Caco-2 (cell line): ENCODE measurements at places on chromosomes 4 and X. TPM values are rescaled to one million over a fixed set of nuclear protein-coding genes. Genes with fewer than 3 reads are reported as not detected.

DNA sequence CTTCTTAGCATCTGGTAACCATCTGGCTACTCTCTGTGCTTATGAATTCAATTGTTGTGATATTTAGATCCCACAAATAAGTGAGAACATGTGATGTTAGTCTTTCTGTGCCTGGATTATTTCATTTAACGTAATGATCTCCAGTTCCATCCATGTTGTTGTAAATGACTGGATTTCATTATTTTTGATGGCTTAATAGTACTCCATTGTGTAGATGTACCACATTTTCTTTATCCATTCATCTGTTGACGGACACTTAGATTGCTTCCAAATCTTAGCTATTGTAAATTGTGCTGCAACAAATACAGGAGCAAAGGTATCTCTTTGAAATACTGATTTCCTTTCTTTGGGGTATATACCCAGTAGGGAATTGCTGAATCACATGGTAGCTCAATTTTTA lies 30.0 kb upstream of the TMEM47 start:
- DNase-seq, result no peak
- H3K27me3 ChIP-seq, result no peaks in the 10 kb centered on the region
- H3K4me3 ChIP-seq, result no peak overlapping the region
- no peak overlapping the region for H3K27ac ChIP-seq

GRCh38 chr4:117740736-117741135 lies 293.6 kb upstream of the NDST3 start:
- H3K27me3 ChIP-seq, result no peaks in the 10 kb centered on the region
- no peak overlapping the region for H3K27ac ChIP-seq
- H3K4me3 ChIP-seq, result no peak overlapping the region
- no peaks in the 10 kb centered on the region for H3K36me3 ChIP-seq

DNA sequence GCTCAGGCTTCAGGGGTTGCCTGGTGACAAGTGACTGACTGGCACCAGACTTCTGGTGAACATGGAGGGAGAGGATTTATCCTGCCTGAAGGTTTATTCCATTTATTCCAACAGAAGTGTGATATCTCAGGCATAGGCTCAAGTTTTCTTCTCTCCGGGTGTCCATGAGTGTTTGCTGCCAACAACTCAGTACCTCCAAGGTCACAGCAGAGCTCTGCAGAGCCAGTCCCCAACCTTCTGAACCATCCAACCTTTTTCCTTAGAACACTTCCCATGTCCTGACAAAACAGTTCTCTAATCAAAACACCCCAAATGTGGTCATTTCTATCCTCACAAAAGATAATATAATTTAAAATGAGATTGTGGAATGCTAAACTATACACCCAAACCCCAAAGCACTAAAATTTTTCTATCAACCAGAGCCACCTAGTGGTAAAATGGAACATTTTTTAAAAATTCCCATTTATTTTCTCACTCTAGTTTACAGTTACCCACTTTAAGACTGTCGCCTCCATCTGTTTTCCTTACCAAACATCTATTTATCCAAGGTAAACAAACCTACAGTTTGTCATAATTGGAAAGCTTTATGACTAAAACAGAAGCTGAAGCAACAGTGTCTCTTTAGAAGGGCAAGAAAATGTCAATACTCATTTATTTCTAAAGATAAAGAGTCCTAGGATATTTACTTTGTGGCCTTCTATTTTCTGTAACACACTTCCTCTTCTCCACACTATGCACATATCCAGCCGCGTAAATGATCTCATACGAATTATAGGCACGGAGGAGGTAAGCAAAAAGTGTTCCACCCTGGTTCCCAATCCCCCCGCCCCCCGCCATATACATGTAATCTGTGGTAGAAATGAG lies 39.5 kb downstream of the TMEM154 start:
- no peaks in the 10 kb centered on the region for H3K4me1 ChIP-seq
- H3K4me3 ChIP-seq, result no peak overlapping the region
- no peak overlapping the region for H3K27ac ChIP-seq
- peak; percentile 10 for DNase-seq
- no peaks in the 10 kb centered on the region for H3K27me3 ChIP-seq

GRCh38 chr4:30182786-30183185 lies 537.4 kb upstream of the PCDH7 start:
- no peaks in the 10 kb centered on the region for H3K36me3 ChIP-seq
- H3K4me3 ChIP-seq, result no peak overlapping the region
- H3K4me1 ChIP-seq, result no peaks in the 10 kb centered on the region
- H3K27me3 ChIP-seq, result no peaks in the 10 kb centered on the region
- DNase-seq, result no peak
- H3K27ac ChIP-seq, result no peak overlapping the region

GRCh38 chr4:2535376-2536192 lies 863 bp upstream of the FAM193A start:
- peak; percentile 51 for DNase-seq
- no peaks in the 10 kb centered on the region for H3K27me3 ChIP-seq
- peak overlapping the region; percentile 86 for H3K4me3 ChIP-seq
- H3K4me1 ChIP-seq, result no peaks in the 10 kb centered on the region
- H3K36me3 ChIP-seq, result no peaks in the 10 kb centered on the region; the same call in 1 of the 2 replicates

DNA sequence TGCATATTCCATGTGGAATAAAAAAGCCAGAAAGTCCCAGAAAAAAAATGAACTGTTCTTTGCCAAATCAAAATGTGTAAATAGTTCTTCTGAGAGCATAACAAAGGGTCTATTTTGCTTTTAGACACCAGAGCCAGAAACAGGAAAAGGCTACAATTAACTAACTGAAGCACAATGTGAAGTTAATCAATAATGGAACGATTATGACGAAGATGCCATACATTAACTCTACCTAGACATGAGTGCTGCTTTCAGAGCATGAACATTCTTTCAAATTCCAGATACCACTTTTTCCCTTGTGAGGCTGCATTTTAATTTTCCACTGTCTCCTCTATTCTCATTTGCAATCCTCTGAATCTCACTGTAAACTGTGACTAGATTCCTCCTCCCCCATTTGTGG lies 48.7 kb upstream of the PHOX2B start:
- H3K36me3 ChIP-seq, result no peaks in the 10 kb centered on the region
- no peak overlapping the region for H3K27ac ChIP-seq
- no peaks in the 10 kb centered on the region for H3K27me3 ChIP-seq
- DNase-seq, result no peak

DNA sequence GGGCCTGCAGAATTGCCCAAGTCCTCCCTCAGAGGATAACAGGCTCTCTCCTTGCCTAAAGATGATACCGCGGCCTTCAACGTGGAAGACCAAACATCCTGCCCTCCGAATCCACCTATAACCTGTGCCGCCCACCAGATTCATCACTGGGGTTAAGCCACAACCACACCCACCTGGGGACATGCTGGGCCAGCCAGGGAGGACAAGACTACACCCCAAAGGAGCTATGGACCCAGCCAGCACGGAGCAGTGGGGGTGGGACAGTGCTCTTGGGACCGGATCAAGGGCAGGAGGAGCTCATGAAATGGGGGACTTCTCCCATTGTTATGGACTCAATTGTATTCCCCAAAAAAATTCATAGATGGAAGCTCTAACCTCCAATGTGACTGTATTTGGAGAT lies 6.8 kb upstream of the MAN2B2 start:
- no peak overlapping the region for H3K4me3 ChIP-seq
- H3K27me3 ChIP-seq, result no peaks in the 10 kb centered on the region
- H3K27ac ChIP-seq, result no peak overlapping the region
- H3K4me1 ChIP-seq, result no peaks in the 10 kb centered on the region

DNA sequence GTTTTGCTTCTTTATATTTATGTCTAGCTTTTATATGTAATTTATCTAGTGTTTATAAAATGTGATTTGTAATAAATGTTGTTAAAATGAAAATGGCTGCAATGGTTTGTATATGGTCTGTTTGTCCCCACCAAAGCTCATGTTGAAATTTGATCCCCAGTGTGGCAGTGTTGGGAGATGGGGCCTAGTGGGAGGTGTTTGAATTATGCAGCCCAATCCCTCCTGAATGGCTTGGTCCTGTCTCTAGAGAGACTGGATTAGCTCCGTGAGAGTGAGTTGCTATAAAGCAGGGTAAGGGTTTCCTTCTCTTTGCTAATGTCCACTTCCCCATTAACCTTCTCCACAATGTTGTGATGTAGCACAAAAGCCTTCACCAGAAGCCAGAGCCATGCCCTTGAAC lies 30.0 kb upstream of the JADE3 start:
- no peaks in the 10 kb centered on the region for H3K4me1 ChIP-seq

- DNase-seq, result no peak
- no peak overlapping the region for H3K27ac ChIP-seq
- no peak overlapping the region for H3K4me3 ChIP-seq
- no peaks in the 10 kb centered on the region; the same call in 1 of the 2 replicates for H3K36me3 ChIP-seq
These were observed 41.0 kb upstream of the UCP1 start for GRCh38 chr4:140609548-140610425.

DNA sequence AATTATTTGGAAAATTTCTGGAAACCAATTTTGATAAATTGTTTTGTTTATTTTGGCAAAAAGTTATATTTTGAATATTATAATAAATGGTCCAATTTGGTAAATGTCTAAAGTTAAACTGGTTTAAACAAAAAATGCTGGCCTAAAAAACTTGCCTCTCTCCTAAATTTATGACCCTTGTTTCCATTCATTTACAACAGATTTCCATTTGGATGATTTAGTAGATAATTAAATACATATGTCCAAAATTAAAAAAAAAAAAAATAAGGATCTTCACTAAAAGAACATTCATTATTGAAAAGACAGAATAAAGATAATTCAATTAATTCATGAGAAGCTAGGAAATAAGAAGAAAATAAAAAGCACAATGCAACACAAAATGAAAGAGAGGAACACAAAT lies 449.5 kb downstream of the SPRY1 start:
- no peak overlapping the region for H3K27ac ChIP-seq
- no peak overlapping the region for H3K4me3 ChIP-seq
- DNase-seq, result no peak
- H3K27me3 ChIP-seq, result no peaks in the 10 kb centered on the region

DNA sequence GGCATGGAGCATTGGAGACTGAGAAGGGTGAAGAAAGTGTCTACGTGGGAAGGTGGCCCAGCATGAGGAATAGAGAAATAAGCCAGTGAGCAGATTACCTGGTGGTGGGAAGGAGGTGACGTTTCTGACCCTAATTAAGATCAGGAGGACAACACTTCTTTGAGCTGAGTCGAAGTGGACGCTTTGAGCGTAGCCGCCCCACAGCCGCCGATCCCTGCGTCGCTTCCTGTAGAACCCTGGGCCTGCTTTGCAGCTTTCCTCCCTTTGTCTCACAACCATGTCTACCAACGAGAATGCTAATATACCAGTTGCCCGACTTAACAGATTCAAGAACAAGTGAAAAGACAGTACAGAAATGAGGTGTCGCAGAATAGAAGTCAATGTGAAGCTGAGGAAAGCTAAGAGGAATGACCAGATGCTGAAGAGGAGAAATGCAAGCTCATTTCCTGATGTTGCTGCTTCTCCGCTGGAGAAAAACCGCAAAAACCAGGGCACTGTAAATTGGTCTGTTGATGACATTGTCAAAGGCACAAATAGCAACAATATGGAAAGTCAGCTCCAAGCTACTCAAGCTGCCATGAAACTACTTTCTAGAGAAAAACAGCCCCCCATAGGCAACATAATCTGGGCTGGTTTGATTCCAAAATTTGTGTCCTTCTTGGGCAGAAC lies 6.4 kb upstream of the ANTXR2 start:
- H3K27me3 ChIP-seq, result no peaks in the 10 kb centered on the region
- no peaks in the 10 kb centered on the region for H3K36me3 ChIP-seq
- H3K4me1 ChIP-seq, result no peaks in the 10 kb centered on the region
- H3K4me3 ChIP-seq, result no peak overlapping the region
- DNase-seq, result no peak
- H3K27ac ChIP-seq, result no peak overlapping the region

DNA sequence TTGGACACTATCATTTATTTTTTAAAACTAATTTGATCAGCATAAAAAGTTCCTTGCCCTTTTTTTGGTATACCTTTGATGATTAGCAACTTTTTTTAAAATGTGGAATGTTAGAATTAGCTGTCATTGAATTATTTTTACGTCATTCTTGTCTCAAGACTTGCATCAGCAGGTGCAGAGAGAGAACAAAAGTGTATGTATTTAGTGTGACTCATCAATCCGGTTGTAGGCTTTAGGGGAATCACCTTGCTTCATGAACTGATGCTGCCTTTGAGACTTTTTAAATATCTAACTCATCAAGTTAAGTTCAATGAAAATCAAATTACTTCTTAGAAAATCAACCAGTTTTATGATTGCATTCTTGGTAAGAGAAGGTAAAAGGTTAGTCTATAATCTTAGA lies 125.1 kb downstream of the ARX start:
- H3K27me3 ChIP-seq, result no peaks in the 10 kb centered on the region
- peaks cover 5% of the 10 kb centered on the region; the same call in 1 of the 2 replicates for H3K4me1 ChIP-seq
- H3K27ac ChIP-seq, result no peak overlapping the region

- no peak overlapping the region for H3K27ac ChIP-seq
- no peak for DNase-seq
- H3K36me3 ChIP-seq, result no peaks in the 10 kb centered on the region
These were observed 145.7 kb upstream of the TBC1D9 start for GRCh38 chr4:140901736-140902336.

DNA sequence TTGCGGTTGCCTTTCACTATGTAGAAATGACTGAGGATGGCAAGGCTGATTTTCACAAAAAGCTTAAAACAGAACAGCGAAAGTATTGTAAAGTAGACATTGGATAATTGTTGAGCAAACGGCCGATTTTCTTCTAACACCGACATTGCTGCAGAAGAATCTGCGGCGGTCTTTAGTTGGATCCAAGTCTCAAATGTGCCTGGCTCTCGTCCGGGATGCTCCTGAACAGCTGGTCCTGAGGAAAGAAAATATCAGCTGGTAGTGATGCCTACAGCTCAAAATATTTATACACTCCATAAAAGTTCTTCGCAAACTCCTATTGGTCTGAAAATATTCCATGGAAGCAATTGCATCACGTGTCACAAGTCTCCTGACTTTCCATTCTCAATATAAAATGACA lies at the start of gene ASB5:
Gene ASB5, minus strand, starts transcription at position 260 of the 400 bp plus-strand sequence. Its CDS starts 114 bp downstream, at position 146.
- no peak within 1 kb of the TSS for H3K27ac ChIP-seq
- no peak within 1 kb of the TSS for H3K4me3 ChIP-seq
- no peaks in the 10 kb centered on the region for H3K27me3 ChIP-seq
- no peaks in the 10 kb centered on the region for H3K4me1 ChIP-seq
- DNase-seq, result no peak
- H3K36me3 ChIP-seq, result no peaks in the 10 kb centered on the region

DNA sequence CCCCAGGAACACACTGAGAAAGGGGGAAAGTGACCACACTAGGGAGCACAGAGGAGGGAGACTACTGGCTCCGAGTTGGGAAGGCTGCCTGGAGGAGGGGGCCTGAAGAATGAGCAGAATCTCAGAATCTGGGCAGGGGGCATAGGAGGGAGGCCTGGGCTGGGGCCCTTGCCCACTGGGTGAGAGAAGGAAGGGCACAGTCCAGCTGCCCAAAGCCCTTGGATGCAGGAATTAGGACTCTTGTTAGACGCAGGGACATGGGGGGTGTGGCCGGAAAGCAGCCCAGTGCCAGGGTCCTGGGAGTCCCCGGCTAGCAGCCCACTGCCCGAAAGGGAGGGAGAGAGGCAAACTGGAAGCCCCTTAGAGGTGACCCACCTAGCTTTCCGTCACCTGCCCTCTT lies 1.9 kb upstream of the DUSP9 start:
- no peaks in the 10 kb centered on the region for H3K27me3 ChIP-seq
- no peak overlapping the region for H3K4me3 ChIP-seq
- no peak overlapping the region for H3K27ac ChIP-seq
- no peak for DNase-seq
- H3K36me3 ChIP-seq, result no peaks in the 10 kb centered on the region
- H3K4me1 ChIP-seq, result peaks cover 24% of the 10 kb centered on the region

The TMEM144 gene
- 15.5 and 17.9 TPM in 2 replicates for total RNA-seq

The IQSEC2 gene
- 1.4 and 1.8 TPM in 2 replicates for total RNA-seq

The FAT4 gene
- 0.05 TPM in 1 of 2 replicates, not detected in the other for total RNA-seq

The HHIP gene
- 0.32 and 0.60 TPM in 2 replicates for total RNA-seq

The MSANTD1 gene
- total RNA-seq, result 0.93 and 0.95 TPM in 2 replicates

The PLXNB3 gene
- 0.16 TPM in 1 of 2 replicates, not detected in the other for total RNA-seq

The CLDN34 gene
- total RNA-seq, result not detected in 2 replicates

The ADH7 gene
- total RNA-seq, result not detected in 2 replicates

The HSFX4 gene
- total RNA-seq, result not detected in 2 replicates

The MSX1 gene
- total RNA-seq, result 30.0 and 35.1 TPM in 2 replicates
